ENCODE measurements at places on chromosomes 7 and 10.
A peak's percentile ranks its signal among the peaks of the same experiment; 100 is the strongest.

DNA sequence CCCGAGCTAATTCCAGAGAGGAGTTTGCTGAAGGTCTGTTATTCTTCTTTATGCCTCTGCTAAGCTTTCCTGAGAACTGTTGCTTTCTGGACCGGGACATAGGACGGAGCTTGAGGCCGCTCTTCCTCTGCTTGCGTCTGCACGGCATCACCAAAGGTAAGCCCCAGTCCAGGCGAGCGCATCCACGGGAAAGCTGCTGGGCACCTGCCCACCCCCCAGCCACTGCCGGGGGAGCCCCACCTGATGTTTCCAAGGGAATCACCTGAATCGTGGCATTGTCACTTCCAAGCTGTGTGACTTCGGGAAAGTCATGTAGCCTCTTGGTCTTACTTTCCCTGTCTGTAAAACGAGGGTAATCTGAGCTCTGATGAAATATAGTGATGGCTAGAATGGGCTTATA, 45.1 kb upstream of the PLEKHA1 start:
- DNase-seq: no peak

- no peak for DNase-seq
Measured at GRCh38 chr10:12628153-12628552, 278.8 kb downstream of the CAMK1D start.

GRCh38 chr10:93938140-93938539, 44.4 kb downstream of the SLC35G1 start:
- no peak for DNase-seq

DNA sequence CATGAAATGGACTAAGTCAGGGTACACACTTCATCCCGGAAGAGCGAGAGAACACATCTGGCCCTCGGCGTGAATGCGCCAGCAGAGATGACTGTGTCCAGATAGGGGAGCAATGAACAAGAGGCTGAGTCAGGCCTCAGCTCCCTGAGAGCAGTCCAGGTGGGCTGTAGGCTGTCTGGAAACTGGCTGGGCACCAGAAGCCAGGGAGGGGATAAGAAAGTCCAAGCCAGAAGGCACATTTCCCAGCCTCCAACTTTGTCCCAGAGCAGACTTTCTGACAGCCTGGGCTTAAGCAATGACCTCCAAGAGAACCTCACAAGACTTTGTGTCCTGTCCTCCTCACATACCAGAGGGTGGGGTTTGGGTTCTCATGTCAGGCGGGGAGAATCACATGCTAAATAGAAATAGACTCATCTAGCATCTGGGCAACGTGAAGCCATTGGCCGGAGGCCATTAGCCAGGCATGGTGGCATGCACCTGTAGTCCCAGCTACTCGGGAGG, 157.2 kb downstream of the ARHGAP12 start:
- no peak for DNase-seq

DNA sequence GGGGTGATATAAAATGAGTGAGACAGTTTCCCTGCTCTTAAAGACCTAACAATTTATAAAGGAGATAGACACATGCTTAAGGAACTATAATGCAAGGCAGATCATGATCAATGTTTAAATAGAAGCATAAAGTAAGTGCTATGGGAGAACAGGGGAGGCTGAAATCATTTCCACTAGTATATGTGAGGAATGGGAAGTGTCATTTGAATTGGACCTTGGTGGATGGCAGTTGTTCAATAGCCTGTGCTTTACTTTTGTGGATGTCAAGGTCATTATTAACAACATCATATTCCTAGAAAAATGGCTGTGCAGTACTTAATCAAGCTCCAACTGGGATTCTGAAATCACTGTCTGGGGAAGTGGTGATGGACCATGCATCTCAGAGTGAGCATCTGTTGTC, 14.7 kb downstream of the NPY start:
- DNase-seq: no peak

GRCh38 chr7:53340220-53340619, 304.8 kb downstream of the POM121L12 start:
- DNase-seq: no peak

DNA sequence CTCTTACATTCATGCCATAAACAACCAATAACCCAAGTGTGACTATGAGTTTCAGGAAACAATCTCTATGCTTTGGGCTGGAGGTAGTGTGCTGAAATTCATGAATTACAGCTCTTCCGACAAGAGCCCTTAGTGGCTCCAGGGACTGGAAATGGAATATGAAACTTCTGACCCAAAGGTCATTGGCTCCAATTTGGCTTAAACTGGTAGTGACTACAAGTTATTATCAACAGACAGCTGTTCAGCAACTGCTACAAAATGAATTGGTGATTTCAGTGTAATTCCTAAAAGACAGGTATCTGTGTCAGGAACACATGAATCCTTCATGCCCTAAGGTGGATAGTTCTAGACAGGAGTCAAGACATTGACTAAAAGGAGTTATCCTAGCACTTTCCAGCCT, 745.4 kb downstream of the PHTF2 start:
- no peak for DNase-seq

GRCh38 chr7:18637516-18637915, 142.0 kb downstream of the HDAC9 start:
- no peak for DNase-seq

DNA sequence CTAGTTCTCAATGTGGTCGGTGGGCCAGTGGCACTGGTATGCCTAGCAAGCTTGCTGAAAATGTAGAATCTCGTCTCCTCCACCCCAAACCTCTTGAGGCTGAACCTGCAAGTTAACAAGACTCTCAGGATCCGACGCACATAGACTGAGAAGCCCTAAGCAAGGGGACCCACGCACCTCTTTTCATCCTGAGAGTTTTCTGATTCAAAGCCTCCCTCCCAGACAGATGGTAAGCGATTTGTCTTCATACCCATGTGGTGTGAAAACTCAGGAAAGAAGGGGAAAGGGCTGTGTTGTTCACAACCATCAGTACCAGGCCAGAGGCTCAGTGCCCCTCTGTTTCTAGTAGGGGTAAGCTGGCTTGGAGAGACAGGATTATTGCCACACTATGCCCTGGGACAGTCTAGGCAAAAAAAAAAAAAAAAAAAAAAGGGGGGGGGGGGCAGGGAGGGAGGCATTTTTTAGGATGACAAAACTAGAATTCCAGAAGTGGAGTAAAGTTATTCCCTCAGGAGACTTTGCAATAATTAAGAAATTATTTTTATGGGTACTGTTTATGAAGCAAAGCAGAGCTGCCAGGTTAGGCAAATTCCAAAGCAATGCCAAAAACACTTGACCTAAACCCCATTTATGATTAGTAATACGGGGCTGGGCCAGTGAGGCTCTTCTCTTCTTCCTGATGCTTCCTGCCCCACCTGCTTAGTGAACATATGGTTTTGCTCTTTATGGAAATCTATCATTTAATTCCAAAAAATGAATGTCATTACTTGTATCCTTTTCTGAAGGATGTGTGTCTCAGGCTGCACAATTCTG, 117.6 kb upstream of the PDLIM1 start:
- no peak for DNase-seq

DNA sequence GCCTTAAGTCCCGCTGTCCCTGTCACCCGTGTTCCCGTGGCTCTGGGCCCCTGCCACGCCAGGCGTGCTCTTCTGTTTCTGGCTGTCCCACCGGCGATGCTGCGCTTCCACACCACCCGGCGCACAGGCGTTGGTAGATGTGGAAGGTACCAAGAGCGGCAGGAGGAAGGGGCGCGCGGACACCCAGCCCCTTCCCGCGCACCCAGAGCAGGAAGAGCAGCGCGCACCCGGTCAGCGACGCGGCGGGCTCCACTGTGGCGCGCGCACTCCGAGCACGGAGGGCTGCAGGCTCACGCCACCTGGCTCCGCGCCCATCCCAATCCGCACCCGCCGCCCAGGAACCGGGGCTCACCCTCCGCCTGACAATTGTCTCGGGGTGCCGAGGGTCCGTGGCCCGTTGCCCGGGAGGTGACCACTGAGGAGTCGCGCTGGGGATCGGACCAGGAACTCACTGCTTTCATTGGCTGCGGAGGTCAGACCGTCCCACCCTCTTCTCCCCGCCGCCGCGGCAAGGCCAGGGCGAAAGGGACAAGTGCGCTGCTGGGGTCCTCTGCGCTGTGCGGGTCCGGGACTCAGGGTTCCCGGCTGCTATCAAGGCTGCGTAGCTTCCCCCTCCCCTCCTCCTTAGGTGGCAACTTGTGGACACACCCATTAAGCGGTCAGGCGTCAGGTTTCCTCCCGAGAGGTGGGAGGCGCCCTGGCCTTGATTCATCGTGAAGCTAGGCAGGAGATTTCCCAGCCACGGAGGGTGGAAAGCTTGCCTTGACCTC, 121.6 kb upstream of the ZNF92 start:
- peak; percentile 81 for DNase-seq

DNA sequence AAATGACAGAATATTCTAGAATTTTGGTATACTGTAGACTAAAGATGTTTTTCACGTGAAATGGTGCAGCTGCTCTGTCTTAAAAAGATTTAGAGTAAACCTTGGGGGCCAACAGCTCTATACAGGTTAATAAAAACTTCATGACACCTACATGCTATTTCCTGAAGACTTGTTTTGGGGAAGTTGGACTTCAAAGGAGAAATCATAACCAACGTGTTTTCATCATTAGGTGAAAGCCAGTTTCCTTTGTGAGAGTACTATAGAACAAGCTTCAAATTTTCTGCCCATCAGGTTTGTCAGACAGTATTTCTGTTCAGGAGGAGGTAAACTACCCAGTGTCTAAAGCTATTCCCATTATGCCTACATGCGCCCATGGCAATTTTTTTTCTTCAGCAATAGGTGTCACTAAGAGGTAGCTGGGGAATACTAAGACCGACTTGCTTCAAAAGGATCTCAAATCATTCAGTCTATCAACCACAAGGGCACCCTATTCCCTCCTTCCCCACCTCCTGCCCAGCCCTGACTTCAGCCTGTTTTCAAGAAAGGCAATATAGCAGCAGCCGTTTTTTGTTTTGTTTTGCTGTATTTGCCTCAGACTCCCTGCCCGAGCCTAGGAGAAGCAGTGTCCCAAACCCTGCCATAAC, 237.3 kb upstream of the SP8 start:
- no peak for DNase-seq

- DNase-seq: no peak
Measured at GRCh38 chr10:47351899-47352815, 4.0 kb downstream of the RBP3 start.

DNA sequence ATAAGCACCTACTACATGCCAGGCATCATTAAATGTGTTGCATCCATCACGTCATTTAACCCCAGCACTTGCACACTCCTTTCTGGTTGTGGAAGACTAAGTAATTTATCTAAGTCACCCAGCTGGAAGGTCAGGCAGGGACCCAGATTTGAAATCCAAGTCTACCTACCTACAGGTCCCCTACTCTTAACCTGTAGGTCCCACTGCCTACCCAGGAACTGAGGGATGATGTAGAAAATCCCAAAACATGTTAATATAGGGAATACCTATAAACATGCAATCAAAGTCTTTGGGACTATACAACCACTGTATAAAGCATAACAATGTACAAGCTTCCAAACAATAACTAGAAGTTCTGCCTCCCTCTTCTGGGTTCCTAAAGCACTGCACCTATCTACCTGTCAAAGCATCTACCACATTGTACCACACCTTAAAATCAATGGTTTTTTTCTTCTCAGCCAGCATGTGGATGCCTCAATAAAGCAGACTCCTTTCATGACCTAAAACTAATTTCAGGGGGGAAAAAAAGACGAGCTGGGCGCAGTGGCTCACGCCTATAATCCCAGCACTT, 5.6 kb downstream of the IL6 start:
- DNase-seq: no peak

- DNase-seq: no peak
Measured at GRCh38 chr10:86284355-86285105, 82.1 kb downstream of the GRID1 start.

GRCh38 chr10:11655836-11656235, 44.4 kb upstream of the USP6NL start:
- no peak for DNase-seq

- no peak for DNase-seq
Measured at GRCh38 chr10:23368816-23369640, 24.4 kb upstream of the C10orf67 start.

DNA sequence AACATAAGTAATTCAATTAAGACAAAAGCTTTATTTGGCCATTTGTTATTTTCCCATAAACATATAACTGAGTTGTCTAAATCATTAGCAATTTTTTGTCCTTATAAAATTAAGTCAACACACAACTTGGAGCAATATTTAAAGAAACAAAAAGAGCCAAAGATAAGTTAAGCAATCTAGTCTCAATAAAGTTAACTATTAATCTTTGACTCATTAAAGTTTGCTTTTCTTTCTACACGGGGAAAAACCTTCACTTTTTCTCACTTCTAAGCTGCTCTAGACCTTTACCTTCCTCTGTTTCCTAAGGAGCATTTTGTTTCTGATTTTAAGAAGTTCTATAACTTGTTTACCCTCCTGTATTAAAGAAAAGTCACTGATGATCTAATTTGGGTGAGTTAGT, 867.1 kb upstream of the PHF14 start:
- no peak for DNase-seq

DNA sequence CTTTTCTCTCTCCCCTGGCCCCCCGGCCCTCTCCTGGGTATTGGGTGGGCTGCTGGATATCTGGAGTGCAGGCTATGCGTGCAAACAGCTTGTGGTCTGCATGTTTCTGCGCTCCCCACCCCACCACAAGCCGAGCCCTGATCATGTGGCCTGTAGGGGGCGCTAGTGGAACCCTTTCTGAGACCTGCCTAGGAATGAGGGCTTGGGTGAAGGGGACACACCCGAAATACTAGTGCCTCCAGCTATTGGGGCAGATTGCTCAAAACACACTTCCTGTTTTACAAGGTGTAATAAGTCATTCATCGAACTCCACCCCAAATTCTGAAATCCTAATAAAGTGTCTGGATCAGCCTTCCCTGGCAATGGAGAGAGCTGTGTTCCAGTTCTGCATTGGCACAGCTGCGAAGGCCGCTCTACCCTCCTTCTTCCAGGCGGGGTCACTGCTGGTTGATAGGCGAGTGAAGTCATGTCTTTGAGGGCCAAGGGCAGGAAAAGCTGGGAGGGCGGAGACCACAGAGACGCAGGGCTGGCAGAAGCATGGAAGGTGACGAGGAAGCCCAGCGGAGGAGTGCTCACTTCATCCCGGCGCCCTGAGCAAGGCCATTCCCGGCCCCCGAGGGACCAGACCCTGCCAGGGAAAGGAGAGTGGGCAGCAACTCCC, 19.8 kb upstream of the PRRT4 start:
- DNase-seq: no peak

- DNase-seq: peak; percentile 56
Measured at GRCh38 chr7:131945313-131945911, 389.0 kb upstream of the PODXL start.

- no peak for DNase-seq
Measured at GRCh38 chr7:620056-620455, 100.4 kb upstream of the PDGFA start.

GRCh38 chr10:46236941-46237681, 49.7 kb upstream of the ANTXRL start:
- no peak for DNase-seq
